ENCODE measurements at places on chromosomes 3 and 15. TPM values are rescaled to one million over a fixed set of nuclear protein-coding genes. Genes with fewer than 3 reads are reported as not detected.

DNA sequence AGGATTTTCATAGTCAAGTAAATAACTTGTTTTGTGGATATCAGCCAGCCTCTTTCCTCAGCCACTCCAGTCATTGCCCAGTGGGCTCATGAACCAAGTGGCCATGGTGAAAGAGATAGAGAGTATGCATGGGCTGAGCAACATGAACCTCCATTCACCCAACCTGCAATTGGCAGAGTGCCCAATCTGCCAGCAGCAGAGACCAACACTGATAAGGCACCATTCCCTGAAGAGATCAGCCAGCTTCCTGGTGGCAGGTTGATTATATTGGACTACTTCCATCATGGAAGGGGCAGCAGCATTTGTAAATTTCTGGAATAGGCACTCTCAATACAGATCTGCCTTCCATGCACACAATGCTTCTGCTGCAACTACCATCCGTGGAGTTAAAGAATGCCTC lies 10.3 kb upstream of the MCF2L2 start:
- no peaks in the 10 kb centered on the region for H3K27me3 ChIP-seq
- no peak for DNase-seq
- no peak overlapping the region for H3K27ac ChIP-seq

DNA sequence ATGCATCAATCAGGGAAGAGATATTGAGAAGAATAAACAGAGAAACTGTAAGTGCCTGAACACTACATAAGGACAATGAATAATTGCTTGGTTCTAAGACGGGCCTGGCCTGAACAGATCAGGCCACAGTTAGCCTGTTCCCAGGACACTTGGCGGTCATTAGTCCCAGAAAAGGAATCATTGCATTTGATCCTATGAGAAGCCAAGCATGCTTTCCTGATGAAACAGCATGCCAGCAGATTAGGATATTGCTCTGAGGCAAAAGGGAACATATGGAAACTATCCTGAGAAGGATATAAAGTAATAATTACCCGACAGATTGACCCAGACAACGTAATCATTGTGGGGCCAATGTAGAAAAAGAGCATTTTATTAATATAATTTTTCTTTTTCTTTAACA lies 51.9 kb downstream of the STRIT1 start:
- no peak overlapping the region for H3K27ac ChIP-seq
- no peaks in the 10 kb centered on the region for H3K27me3 ChIP-seq
- H3K4me3 ChIP-seq = no peak overlapping the region
- no peaks in the 10 kb centered on the region for H3K36me3 ChIP-seq
- no peaks in the 10 kb centered on the region for H3K4me1 ChIP-seq

GRCh38 chr15:74233851-74234597 lies 2.1 kb upstream of the CCDC33 start:
- H3K27me3 ChIP-seq = no peaks in the 10 kb centered on the region
- no peak overlapping the region for H3K4me3 ChIP-seq
- no peaks in the 10 kb centered on the region for H3K36me3 ChIP-seq
- no peaks in the 10 kb centered on the region for H3K4me1 ChIP-seq

DNA sequence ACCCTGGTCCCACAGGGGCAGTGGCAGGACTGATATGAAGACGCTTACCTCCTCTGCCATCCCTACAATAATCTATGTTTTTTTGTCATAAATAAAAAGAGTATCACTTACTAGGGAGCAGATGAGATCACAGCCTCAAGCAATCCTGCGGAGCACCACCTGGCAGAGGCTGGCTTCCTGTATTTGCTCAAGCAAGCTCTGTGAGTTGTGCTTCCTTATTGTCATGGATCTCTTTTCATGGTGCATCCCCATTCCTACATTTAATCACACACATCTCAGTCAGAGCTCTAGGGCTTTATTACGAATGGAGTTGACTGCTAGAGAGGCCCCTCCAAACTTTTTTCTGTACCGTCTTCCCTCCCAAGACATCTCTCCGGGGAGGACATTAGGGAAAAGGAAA lies 186.0 kb downstream of the UBE2E2 start:
- H3K36me3 ChIP-seq = no peaks in the 10 kb centered on the region
- H3K4me3 ChIP-seq = no peak overlapping the region
- peaks cover 3% of the 10 kb centered on the region for H3K4me1 ChIP-seq
- DNase-seq = no peak

GRCh38 chr15:64739156-64739555 lies 36.2 kb downstream of the RBPMS2 start:
- H3K27me3 ChIP-seq = no peaks in the 10 kb centered on the region
- H3K36me3 ChIP-seq = no peaks in the 10 kb centered on the region
- H3K4me1 ChIP-seq = peaks cover 10% of the 10 kb centered on the region
- peak overlapping the region; percentile 41 for H3K27ac ChIP-seq

DNA sequence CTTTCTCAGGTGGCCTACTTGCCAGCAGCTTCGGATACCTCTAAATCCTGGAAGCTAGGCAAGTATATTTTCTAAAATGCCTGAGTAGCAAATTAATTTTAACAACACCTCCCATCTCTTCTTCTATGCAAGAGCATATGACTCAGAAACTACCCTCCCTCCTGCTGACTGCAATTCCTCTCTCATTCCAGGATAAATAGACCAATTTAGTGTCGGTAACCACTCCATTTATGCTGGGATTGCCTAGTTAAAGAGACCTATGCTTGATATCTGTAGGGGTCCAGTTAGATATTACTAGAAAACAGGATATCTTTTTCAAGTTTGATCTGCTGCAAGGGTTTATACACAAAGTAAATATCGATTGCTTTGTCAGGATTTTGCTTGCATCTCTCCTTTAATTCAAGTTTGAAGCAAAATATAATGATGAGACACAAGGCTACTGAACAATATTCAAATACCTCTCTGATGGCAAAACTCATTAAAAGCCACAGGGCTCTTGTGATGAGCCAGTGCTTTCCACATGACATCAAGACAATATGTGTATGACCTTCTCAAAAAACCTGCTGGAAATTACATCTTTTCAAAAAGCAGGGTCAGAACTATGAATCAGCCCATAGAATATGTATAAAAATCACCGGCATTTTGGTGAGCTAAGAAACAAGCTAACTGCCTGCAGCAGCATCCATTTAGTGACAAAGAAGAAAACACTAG lies 491.6 kb upstream of the NECTIN3 start:
- H3K4me3 ChIP-seq = no peak overlapping the region
- H3K27me3 ChIP-seq = no peaks in the 10 kb centered on the region
- DNase-seq = no peak
- H3K36me3 ChIP-seq = no peaks in the 10 kb centered on the region
- H3K27ac ChIP-seq = no peak overlapping the region

VEPH1 gene
- total RNA-seq = 157 TPM

PEX11A gene
- 6.3 TPM for total RNA-seq

Measured in upper lobe of left lung (tissue), 6 donors.